CD8-positive, alpha-beta memory T cell (primary cell): ENCODE measurements at places on chromosomes 6 and 20. TPM values are rescaled to one million over a fixed set of nuclear protein-coding genes. Genes with fewer than 3 reads are reported as not detected.

LHFPL5 gene
- not detected for polyA plus RNA-seq

GFRA4 gene
- polyA plus RNA-seq = not detected

LCA5 gene
- polyA plus RNA-seq = 0.12 TPM

RAB32 gene
- 0.53 TPM for polyA plus RNA-seq

LINC00237 gene
- not detected for polyA plus RNA-seq

SYNDIG1 gene
- polyA plus RNA-seq = not detected

FHL5 gene
- polyA plus RNA-seq = not detected

LRRC73 gene
- polyA plus RNA-seq = not detected

MTG2 gene
- 19.0 TPM for polyA plus RNA-seq
